Dermis blood vessel endothelial cell (primary cell): ENCODE measurements at places on chromosomes 3 and 15.

- DNase-seq = no peak
Measured at GRCh38 chr15:71362556-71362955, 247.3 kb downstream of the THSD4 start.

- DNase-seq = no peak
Measured at GRCh38 chr3:102936511-102937045, 501.8 kb downstream of the ZPLD1 start.

GRCh38 chr3:146273721-146274407 is 23.0 kb upstream of the PLSCR4 start:
- peak; percentile 46 for DNase-seq

DNA sequence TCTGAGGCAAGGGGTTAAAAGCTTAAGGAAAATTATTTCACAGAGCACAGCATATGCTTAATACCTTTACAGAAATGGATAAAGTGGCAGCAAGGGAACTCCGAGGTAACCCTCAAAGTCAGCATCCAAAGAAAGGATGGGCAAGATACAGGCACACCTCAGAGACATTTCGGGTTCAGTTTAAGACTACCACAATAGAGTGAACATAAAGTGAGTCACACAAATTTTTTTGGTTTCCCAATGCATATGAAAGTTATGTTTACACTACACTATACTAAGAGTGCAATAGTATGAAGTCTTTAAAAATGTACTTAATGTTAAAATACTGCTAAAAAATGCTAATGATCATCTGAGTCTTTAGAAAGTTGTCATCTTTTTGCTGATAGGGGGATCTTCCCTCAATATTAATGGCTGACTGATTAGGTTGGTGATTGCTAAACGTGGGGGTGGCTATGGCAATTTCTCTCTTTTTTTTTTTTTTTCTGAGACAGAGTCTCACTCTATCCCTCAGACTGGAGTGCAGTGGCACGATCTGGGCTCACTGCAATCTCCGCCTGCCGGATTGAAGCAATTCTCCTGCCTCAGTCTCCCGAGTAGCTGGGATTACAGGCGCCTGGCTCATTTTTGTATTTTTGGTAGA is 10.0 kb downstream of the UBR1 start:
- no peak for DNase-seq

- DNase-seq = no peak
Measured at GRCh38 chr15:75849167-75849566, 5.9 kb downstream of the UBE2Q2 start.

DNA sequence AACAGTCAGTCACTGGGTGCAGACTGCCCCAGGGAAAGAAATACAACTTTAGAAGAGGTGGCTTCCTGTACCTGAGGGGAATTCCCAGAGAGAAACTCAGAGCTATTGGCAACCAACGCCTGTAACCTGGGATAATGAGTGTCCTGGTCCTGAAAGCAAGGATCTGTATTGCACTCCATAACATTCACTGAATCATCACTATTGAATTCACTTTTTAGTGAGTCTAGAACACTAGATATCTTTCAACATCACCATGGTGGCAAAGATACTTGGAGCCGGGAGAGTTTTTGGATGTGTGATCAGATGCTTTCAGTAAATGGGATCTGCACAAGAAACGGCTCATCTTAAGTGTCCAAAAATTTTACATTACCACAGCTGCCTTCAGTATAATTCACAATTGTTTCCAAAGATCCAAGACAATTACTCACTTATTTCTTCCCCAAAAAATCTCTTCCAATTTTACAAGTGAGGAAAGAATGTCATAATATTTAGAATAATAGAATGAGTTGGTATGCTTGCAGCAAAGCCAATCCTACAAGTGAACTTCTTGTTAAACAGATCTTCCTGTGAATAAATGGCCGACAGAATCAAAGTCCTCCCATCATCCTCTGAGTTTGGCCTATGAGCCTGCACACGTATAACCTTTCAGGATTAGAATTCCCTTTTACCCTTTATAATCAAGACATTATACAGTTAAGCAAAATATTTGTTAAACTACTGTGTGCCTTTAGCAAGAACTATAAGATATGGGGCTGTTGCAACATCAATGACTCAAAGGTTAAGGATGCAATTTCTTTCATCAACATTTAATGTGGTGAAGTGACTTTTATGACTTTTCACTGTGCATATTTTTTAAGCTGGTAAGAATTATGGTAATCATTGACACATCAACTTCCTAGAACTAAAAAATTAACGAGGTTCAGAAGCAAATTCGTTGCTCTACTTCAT is 243.3 kb upstream of the COL8A1 start:
- DNase-seq = no peak

DNA sequence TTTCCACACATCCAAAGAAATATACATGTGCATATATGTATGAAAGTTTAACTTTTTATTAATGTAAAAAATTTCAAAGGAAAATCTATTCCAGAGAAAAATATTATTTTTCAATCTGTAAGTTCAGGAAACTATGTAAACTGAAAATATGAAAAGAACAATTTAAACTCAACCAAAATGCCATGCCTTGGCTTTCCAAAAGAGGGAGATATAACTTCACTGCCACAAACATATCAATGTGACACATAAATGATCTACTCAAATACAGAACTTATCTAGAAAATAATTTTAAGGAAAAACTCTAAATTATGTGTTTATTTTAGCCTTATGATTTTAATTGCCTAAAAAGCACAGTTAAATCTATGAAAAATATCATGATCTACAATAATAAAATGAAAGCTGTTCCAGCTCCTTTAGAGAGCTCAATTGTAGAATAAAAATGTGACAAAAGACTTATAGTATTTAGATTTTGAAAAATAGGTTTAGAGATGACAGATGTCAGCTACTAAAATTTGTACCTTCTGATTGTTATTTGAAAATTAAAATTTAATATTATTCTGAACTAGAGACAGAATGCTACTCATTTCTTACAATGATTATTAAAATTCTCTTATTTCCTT is 94.8 kb downstream of the GBE1 start:
- peak; percentile 66 for DNase-seq

DNA sequence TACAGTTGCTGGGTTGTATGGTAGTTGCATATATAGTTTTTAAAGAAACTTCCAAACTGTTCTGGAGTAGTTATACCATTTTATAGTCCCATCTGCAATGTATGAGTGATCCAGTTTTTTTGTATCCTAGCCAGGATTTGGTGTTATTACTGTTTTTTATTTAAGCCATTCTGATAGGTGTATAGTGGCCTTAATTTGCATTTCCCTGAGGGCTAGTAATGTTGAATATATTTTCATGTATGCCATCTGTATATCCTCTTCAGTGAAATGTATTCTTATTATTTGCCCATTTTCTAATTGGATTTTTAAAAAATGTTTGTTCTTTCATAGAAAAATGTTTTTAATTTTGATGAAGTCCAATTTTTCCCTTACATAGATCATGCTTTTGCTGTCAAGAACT is 29.2 kb downstream of the PXK start:
- no peak for DNase-seq

- no peak for DNase-seq
Measured at GRCh38 chr3:12946649-12947316, 105.4 kb upstream of the RPL32 start.

- DNase-seq = peak; percentile 83
Measured at GRCh38 chr3:170419557-170420087, 954 bp downstream of the CLDN11 start.

GRCh38 chr15:101615414-101615985 is 36.7 kb downstream of the TM2D3 start:
- no peak for DNase-seq

- no peak for DNase-seq
Measured at GRCh38 chr3:89576417-89576816, 469.0 kb downstream of the EPHA3 start.

DNA sequence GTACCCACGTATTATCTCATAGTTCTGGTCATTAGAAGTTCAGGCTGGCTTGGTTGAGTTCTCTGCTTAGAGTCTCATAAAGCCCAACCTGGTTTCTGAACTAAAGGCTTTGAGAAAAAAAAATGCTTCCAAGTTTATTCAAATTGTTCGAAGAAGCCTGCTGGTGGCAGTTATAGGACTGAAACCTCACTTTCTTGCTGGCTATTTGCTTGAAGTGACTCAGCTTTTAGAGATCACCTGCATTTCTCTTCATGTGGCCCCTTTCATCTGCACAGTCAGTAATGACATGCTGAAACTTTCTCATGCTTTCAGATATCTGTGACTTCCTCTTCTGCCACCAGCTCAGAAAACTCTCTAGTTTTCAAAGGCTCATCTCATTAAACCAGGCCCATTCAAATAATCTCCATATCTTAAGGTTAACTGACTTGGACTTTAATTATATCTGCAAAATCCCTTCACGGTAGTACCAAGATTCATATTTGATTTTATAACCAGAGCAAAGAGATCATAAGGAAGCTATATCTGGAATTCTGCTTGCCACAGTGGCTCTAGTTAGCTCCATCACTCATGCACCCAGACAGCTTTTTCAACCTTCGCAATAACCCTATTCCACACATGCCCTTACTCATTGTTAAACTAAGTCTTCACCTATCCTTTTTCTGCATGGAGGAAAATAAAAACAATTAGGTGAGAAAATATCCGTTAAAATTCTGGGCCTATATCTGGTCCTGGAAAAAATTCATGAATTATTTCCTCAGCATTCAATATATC is 433.8 kb upstream of the CBLB start:
- no peak for DNase-seq

GRCh38 chr3:192772240-192772894 is 45.0 kb upstream of the FGF12 start:
- peak; percentile 16 for DNase-seq

GRCh38 chr3:180913581-180914404 is 1.3 kb downstream of the FXR1 start:
- DNase-seq = peak; percentile 9

- peak; percentile 51 for DNase-seq
Measured at GRCh38 chr3:171846597-171846996, 3.4 kb downstream of the TMEM212 start.
